Erythroblast (primary cell): ENCODE measurements at places on chromosomes 6 and 20.

DNA sequence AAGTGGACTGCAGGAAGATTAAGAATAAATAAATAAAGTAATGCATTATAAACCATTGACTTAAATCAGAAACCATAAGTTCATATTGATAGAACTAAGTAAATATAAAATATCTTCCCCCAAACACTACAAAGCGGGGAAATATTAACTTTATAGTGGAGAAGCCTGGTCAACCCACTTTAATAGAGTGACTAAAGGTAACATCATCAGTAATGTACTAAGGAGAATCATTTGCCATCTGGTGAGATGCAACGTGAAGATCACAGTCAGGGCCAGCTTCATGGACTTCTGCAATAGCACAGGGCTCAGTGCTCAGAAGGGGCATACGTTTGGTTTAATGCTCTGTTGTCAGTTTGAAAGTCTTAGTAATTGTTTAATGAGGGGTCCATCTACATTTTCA is 58.8 kb upstream of the CD83 start:
- DNase-seq, result no peak

DNA sequence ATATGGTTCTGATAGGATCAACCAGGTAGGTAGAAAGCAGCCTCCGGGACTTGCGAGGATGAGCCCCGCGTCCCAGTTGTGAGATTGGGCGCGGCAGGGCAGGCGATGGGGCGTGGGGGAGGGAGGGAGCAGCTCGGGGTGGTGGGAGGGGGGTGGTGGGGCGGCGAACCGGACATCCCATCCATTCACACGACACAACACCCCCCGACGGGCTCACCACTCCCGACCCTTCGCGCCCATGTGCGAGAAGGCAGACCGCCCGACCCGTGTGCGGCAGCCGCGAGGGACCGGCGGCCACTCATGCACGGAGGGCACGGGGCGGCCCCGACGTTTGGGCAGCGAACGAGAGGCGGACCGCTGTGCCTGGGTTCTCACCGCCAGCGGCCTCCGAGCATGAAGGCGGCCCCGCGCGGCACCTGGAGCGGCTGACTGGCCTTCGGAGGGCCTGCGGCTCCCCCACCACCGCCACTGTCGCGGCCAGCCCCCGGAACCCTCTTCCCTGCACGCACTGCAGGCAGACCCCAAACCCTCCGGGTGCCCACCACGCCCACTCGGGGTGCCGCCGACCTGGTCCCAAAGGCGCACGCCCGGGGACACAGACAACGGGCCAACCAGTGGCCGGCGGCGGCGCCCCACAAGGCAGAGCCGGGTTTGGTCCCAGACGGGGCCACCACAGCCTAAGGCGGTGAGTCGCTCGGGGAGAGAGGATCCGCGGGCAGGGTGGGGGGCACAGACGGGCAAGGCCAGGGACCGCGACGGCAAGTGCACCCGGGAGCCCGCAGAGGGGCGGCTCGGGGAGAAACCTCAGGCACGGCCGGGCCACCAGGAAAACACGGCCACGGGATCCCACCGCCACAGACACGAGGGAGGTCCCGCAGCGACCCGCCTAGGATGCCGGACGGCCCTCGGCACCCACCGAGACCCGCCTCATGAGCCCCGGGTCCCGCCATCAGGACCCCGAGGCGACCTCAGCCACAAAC is 769.2 kb upstream of the DEFB115 start:
- no peak for DNase-seq

- DNase-seq, result no peak
These were observed 16.8 kb upstream of the ADTRP start for GRCh38 chr6:11795403-11795802.

GRCh38 chr20:11323816-11324215 is 593.9 kb upstream of the BTBD3 start:
- DNase-seq, result no peak

GRCh38 chr6:100404051-100404450 is 60.7 kb downstream of the SIM1 start:
- no peak for DNase-seq

- no peak for DNase-seq
These were observed 70.7 kb downstream of the PDE7B start for GRCh38 chr6:135922174-135922573.

DNA sequence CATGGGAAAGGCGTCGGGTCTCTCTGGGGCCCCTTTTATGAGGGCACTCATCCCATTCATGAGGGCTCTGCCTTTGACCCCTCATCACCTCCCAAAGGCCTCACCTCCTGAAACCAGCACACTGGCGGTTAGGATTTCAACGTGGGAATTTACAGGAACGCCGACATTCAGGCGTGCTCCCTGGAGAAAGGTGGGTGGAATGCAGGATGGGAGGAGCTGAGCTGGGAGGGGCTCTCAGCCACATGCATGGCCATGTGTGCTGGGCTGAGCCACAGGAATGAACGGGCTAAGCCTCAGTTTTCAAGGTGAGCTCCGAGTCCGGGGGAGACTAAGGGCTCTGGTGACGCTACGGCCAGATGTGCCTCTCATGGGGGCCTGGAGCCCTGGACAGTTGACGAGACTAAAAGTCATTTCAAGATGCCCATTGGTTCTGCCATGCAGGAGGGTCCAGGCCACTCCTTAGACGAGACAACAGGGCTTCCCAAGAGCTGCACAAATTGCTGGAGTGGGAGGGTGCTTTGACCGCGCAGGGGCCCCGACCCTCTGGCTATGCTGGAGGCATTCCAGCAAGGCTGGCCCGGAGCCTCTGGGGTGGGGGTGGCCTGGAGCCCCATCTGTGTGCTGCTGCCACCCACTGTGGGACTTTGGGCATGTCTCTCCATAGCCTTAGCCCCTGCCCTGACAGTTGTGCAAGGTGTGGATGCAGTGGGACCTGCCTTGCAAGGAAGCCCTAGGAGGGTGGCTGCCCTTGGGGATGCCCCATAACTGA is 3.8 kb upstream of the ARFGAP1 start:
- DNase-seq, result no peak

GRCh38 chr6:45677381-45678284 is 299.9 kb upstream of the SUPT3H start:
- DNase-seq, result no peak

DNA sequence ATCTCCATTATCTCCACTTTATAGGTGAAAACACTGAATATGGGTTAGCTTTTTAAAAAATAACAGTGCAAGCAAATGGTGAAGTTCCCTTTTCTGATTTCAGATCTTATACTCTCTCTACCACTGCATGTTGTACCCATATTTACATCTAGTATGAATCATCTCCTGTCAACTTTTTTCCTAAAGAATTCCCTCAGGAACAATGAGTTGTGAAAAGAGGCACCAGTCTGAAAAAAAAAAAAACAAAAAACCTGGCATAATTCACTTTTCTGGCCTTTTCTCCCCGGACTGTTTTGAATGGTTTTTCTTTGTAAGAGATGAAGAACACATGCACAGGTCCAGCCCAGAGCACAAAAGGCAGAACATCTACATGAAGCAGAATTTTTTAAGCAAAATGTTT is 596.0 kb downstream of the COL12A1 start:
- DNase-seq, result no peak

DNA sequence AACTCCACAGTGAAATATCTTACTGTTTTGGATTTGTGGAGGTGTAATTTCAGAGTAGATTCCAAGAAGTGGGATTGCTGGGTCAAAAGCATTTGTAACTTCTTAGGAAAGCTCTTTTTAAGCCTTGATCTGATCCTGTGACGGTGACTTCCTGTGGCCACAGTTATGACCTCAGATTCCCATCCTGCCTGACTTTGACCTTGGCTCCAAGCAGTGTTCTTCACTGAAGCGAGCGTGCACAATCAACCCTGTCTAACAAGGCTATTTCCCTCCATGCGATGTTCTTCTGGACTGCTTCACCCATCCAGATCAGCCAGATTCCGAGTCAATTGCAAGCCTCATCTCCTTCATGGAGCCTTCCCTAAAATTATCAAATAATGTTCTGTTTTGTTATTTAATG is 102.5 kb upstream of the RNF24 start:
- no peak for DNase-seq

DNA sequence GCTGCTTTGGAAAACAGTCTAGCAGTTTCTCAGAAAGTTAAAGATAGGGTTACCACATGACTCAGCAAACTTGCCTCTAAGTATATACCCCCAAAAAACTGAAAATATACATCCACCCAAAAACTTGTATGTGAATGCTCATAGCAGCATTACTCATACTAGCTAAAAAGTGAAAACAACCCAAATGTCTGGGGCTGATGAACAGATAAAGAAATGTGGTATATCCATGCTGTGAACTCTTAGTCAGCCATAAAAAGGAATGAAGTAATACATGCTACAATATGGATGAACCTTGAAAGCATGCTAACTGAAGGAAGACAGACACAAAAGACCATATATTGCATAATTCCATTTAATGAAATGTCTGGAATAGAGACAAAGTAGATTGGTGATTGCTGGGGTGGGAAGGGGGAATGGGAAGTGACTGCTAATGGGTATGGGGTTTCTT is 79.9 kb upstream of the GLP1R start:
- DNase-seq, result no peak

- DNase-seq, result no peak
These were observed 22.9 kb upstream of the NPBWR2 start for GRCh38 chr20:64130271-64130670.

- DNase-seq, result peak; percentile 65
These were observed 76.4 kb upstream of the RNF24 start for GRCh38 chr20:4091490-4092479.

DNA sequence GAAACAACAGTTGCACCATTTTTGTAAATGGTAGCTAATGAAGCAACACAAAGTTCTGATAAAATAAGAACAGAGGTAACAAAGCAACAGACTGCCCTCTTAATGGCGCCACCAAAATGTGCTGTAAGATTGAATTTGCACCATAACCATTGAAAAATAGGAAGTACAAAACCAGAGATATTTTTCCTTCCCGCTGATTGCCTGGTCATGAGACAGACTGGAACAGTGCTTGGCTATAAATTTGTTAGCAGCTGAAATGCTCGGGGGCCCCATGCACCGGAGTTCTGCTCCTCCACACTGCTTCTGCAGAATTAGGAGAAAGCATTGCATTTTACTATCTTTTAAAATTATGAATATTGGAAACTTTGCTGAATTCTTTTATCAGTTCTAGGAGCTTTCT is 164.4 kb upstream of the QKI start:
- no peak for DNase-seq

DNA sequence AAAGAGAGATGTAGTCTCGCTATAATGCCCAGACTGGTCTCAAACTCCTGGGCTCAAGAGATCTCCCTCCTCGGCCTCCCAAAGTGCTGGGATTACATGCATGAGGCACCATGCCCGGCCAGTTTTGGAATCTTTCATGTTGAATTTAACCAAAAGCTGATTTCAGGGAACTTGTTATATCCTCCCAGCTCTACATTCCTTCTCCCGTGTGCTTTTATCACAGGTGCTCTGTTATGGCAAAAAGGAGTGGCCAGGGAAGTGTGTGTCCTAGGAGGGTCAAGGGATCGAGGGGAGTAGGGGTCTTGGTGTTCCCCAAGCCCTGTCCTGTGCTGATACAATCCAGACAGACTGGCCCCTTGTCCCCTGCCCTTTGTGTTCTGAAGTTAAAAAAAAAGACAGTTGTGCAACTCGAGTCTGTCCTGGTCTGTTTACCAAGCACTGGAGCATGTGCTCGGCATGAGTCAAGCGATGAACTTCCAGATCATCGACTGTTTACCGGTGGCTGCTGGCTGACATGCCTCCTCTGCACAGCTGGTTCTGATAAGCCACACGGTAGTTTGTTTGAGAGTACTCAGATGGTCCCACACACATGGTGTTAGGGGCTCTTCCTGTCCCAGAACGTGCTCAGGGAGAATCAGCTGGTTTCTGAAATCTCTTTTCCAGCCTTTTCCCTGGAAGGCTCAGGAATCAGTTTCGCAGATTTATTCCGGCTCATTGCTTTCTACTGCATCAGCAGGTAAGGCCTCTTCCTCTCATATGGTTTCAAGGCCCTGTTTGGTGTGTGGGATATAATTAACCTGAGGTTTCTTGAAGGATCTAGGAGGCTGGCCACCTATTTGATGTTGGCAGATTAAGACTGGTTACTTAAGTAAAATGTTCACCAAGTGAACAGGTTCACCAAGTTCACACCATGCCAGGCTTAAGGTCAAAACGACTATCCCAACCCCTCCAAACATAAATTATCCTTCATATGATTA is 52.6 kb upstream of the NAA20 start:
- DNase-seq, result no peak

GRCh38 chr20:16098890-16099639 is 474.2 kb downstream of the KIF16B start:
- no peak for DNase-seq

GRCh38 chr20:10328897-10329255 is 105.1 kb downstream of the MKKS start:
- no peak for DNase-seq

- DNase-seq, result no peak
These were observed 511 bp downstream of the VARS1 start for GRCh38 chr6:31794866-31795615.
